Suppressor macrophage treated with lipopolysaccharide for 1 hour (primary cell): ENCODE measurements at places on chromosomes 7 and 10.

- DNase-seq: no peak
These were observed 531.6 kb upstream of the IGFBP3 start for GRCh38 chr7:46452561-46453135.

GRCh38 chr10:73043319-73043718 is 53.3 kb downstream of the P4HA1 start:
- DNase-seq: no peak

GRCh38 chr7:112789453-112789816 is 758 bp downstream of the TMEM168 start:
- DNase-seq: peak; percentile 1

DNA sequence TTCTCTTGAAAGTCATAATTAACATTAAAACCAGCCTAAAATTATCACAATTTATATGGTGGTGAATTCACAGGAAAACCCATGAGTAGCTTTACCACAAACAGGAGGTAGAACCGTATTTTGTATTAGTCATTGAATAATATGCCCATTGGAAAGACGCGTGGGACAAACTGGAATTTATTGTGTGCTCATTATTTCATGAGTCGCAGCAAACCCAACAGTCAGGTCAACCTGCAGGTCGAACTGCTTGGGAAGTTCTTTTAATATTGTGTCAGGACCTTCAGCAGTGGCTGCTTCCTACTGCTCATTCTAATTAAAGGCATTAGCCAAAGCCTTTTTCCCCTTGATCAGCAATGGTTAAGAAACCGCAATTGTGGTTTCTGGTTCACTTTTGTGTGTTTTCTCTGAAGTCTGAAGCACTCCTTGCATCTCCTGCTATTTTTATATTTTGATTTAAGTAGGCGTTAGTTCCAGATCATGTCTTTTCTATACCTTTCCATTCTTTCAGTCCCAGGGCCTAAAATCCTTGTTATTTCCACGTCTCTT is 100.1 kb downstream of the RAB11FIP2 start:
- DNase-seq: no peak

GRCh38 chr10:117686606-117687005 is 144.1 kb downstream of the EMX2 start:
- DNase-seq: no peak

- DNase-seq: no peak
These were observed 95.0 kb downstream of the FRMD4A start for GRCh38 chr10:14235566-14236195.

DNA sequence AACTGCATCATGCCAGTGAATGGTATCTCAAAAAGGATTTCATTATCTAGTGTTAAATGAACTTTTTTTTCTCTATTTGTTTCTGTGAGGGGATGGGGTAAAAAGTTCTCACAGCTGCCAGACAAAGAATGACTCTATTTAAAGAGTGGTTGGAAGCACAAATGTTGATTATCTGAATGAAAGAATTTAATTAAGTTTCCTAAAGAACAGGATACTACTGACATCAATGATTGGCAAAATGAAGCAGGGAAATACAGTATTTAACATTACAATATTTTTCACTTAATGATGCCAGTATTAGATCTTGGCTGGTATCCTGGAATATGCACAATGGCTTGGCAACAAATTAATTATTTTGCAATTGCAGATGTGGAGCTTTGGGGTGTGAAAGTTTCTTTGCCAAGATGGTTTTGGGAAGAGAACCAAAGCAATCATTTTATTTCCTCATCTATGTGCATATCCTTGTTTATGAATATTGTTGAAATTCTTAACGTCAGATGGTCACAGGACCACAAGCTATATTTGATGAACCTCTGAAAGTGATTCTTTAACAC is 336.8 kb downstream of the ARL4A start:
- no peak for DNase-seq

DNA sequence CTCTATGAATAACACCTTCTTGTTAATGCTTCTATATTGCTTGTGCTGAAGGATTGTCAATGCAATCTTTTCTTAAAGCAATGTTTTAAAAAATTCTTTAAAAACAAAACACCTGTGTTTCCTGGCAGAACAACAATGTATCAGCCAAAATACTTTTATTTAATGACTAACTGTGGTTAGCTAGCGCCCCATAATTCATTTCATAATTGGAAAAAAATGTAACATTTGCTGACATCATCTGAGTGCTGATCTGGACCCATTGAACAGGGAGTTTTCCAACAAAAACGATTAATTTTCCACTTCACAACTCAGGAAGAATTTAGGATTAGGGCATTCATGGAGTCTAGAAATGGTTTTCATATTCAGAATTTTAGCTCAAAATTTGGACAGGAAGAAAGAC is 137.6 kb upstream of the CDK6 start:
- no peak for DNase-seq

DNA sequence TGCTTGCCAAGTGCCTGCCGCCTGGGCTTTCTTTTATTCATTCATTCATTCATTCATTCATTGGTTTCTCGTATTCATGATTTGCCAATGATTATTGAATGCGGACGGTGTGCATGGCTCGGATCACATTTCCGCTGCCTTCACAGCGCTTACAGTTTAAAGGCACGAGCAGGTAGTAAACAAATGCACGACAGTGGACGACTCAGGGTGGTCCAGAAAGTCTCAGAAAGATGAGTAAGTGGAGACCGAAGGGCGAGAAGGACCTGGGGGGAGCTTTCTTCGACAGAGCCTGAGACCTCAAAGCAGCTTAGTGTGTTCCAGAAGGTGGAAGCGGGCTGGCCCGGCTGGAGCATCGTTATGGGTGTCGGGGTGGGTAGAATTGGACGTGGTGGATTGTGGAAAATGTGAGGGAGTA is 506 bp downstream of the MCM10 start:
- DNase-seq: no peak

DNA sequence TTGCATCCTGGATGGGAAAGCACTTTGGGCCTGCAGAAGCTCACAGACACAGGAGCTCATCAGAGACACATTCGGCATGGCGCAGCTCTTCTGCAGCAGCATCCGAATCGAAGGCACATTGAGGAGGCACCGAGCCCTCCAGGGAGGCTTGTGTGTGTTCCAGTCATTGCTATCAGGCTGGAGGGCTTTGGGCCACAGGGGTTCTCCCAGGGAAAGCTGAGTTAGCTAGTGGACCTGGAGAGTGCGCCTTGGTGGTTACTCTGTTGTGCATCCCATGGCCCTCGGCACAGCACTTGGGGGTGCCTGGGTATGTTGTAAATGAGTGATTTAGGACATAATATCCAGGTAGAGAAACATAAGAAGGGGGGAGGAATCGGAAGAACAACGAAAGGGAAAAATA is 388.7 kb upstream of the RNF32 start:
- no peak for DNase-seq

DNA sequence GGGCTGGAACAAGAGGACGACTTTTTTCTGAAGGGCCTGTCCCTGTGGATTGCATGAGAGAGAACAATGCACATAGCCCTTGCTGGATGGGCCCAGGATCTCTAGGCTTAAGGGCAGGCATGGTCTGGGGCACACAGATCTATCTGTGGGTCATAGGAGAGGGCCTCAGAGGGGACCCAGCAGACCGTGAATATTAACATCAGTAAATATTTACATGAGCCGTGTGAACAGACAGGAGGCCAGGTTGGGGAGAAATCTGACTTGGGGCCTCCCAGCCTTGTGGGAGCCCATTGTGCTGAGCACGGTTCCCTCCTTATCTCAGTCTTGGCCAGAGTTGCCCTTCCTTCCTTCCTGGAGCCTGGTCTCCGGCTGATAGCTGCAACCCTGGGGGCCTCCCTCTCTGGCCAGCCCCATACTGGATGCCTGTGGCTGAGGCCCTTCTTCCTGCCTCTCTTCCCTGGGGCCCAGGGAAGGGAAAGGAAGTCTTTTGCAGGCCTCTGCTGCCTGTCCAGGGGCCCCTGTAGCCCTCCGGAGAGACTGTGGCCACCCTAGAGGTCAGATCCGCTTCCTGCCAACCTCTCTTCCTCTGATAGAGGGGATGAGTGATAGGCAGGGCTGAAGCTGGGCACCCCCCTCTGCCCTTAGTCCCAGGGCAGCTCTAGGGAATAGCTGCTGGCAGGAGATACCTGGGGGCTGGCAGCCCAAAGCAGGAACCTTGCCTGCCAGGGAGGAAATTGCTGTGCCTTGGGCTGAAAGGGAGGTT is 44.5 kb upstream of the TRIM8 start:
- no peak for DNase-seq

DNA sequence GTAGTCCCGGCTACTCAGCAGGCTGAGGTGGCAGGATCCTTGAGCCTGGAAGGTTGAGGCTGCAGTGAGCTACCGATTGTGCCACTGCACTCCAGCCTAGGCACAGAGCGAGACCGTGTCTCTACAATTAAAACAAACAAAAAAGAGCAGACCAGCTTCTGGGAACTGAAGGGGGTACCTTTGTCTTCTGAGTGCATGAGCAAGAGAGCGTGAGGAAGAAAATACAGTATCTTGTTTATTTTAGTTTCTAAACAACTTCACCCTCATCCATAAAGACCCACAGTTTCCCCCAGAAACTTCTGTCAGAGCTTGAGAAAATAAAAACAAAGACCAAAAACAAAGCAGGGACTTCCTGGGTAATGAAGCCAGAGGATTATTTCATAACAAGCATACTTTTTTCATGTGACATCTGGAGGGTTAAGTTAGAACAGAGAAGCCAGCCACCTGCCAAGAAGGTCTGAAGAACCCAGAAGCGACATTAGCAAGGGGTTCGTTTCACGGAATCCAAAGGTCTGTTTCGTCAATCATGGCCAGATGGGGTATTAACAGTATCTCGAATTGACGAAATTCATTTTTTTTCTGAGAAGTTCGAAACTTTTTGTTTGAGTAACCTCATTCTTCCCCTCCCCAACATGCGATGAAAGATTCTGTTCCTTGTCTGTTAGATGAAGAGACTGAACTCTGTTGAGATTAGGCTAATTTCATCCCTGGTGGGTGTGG is 10.2 kb upstream of the IL2RA start:
- no peak for DNase-seq
